ENCODE measurements at places on chromosomes 12 and 14.

GRCh38 chr12:80846952-80847351, 90.8 kb downstream of the LIN7A start:
- DNase-seq: no peak

- DNase-seq: no peak
Observed at GRCh38 chr14:93262446-93262845, 55.4 kb downstream of the UBR7 start.

- no peak for DNase-seq
Observed at GRCh38 chr12:116337312-116337711, 59.8 kb upstream of the MED13L start.

GRCh38 chr12:95959107-95959506, 16.0 kb downstream of the AMDHD1 start:
- DNase-seq: no peak

- no peak for DNase-seq
Observed at GRCh38 chr14:56284641-56285040, 166.4 kb downstream of the PELI2 start.

DNA sequence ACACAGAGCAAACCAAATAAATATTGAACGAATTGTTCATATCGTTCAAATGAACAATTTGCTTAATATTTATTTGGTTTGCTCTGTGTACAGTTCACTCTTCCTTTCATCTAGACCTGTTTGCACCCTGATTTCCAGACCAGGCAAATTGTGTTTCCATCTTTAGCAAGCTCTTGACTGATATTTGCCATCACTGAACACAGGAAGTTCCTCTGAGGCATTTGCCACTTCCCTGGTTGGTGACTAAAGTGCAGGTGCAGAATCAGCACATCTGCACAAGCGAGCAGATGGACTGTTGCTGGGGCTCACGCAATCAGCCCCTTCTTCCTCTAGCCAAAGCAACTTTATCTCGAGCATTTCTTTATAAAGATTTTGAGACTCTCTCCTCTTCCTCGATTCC, 112.9 kb downstream of the DAAM1 start:
- DNase-seq: no peak

GRCh38 chr12:59843260-59843843, 247.5 kb downstream of the SLC16A7 start:
- no peak for DNase-seq

DNA sequence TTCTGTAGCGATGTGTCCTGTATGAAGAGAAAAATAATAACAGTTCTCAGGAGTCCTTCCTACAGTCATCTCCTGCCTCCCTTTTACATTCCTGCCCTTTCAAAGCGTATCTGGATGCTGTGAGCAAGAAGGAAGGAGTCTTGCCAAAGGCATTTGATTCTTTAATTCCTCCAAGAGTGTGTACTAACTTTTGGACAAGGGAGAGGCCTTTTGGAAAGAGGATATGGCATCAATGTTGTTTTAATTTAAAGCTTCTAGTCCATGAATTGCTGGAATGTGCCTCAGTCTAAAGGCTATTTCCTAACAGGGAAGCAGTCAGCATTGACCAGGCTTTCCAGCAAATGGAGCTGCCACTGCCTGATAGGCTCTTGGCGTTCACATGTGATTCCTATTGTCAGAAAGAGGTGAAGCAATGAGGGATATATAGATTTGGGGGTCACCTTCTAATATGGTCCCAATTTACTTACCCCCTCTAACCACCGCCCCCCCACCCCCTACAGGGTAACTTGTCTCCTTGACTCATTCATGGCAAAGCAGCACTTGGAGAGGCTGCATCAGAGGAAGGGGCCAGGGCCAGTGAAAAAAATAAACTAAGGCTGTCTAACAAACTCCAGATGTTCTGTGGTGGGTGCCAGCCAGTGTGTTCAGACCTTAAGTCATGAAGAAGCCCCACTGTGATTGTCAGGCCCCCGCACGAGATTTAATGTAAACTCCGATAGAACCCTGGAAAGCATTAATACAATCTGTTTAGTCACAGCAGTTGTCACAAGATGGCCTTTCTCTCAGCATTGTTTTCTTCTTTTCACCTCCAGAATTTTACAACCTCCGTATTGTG, 220.3 kb downstream of the FBXL14 start:
- DNase-seq: peak; percentile 90

- no peak for DNase-seq
Observed at GRCh38 chr12:70040141-70040540, 203.1 kb upstream of the CNOT2 start.

DNA sequence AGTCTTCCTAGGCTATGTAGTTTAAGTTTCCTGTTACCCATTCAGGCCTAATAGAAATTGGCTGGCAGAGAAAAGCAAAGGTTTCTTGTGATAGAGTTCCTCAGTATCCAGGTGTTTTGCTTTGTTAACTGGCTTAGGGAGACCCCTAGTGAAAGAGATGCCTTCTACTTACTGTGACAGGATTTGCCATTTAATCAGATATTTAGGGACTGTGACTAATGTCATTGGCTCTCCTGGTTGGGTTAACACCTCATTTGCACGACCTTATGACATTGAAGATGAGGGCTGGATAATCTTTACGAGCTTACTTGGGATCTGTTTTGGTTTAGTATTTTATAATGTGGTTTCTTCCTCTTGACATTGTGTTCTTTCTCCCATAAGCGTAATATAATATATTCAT, 5.8 kb downstream of the MON2 start:
- DNase-seq: no peak

DNA sequence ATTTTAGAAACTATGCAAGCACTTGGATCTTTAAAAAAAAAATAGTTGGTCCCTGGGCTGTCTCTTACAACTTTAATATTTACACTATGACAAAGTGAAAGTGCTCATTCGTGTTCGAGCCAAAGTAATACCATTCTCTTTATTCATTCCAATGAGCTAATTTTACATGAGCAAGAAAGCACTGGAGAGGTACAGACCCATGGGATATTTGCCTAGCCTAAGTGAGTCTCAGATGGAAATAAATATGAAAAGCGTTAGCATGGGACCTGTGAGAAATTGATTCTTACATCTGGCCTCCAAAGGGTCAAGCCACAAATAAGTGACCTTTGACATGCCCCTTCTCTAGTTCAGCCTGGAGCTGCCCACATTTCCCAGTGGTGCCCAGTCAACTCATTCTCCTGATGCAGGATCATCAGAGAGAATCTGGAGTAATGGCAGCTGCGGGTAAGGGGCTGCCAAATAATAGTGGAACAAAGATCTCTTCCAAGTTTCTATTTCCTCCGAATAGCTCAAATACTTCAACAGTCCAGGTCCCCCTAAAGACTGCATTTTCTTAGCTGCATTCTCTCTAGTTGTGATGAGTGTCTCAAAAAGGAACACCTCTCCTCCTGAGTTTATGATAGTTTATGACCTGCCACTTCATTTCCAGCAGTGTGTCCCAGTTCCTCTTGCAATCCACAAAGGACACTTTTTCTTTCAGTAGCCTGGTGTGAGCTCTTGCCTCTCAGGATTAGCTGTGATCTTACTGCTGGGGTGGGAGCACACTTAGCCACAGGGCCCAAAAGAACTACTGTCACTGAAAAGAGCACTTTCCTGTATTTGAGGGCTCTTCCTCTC, 208.2 kb downstream of the DAD1 start:
- no peak for DNase-seq

DNA sequence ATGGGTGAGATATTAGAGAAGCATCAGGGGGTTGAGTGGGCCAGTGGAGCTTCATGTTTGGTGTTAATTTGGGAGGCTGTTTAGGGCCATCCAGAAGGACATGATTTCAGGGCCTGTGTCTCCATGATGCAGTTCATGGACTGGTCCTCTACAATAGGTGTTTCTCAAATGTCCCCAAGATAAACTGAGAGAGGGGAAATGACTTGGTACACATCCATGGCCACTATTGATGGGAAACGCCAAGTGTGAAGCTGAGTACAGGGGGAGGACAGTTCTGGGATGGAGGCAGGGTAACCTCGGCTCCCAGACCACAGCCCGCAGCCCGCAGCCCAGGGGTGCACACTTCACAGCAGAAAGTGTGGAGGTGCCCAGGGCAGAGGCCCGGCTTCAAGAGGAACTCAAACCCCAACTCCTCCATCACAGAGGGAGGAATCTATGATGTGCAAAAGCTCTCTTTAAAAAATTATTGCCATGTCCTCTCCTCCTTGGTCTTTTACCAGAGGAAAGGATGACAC, 33.3 kb downstream of the CACNA2D4 start:
- DNase-seq: no peak

DNA sequence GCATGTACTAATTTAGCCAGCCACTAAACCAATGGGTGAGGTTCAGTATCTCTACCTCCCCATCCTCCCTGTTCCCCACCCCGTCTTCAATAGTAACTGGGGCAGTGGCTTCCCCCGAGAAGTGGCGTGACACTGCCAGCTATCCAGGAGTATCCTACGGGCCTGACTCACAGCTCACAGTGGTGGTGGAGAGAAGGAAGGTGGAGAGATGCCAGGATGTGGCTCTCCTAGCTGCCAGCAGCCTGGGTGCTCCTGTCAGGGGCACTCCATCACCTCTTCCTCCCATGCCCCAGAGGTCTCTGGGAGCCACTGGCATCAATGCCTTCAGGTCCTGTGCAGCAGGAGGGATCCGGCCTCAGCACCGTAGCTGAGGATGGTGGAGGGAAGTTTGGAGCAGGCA, 49.0 kb downstream of the TSPAN11 start:
- DNase-seq: no peak

- no peak for DNase-seq
Observed at GRCh38 chr12:78938341-78939084, 73.9 kb downstream of the SYT1 start.

DNA sequence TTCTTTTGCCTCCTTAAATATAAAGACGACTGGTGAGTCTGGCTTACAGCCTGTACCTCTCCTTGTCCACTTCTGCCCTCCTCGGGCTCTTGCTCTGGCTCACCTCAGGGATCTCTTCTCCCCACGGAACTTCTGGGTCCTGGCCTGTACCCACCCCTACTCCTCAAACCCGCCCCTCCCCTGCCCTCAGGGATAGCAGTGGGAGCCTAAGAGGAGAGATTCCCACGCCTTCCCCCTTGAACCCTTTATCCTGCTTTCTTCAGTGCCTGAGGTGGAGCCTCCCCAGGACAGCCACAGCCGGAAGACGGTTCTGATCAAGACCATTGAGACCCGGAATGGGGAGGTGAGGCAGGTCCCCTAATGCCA, 2.7 kb downstream of the PRPH start:
- DNase-seq: no peak

GRCh38 chr12:65673156-65673690, 151.1 kb upstream of the HMGA2 start:
- DNase-seq: no peak

GRCh38 chr14:57769863-57770523, 95.9 kb downstream of the SLC35F4 start:
- no peak for DNase-seq

- DNase-seq: no peak
Observed at GRCh38 chr14:50533806-50534205, 1.4 kb upstream of the MAP4K5 start.

GRCh38 chr12:62618930-62619329, 152.3 kb downstream of the MON2 start:
- DNase-seq: no peak

- DNase-seq: no peak
Observed at GRCh38 chr14:52961060-52961639, 10.3 kb upstream of the FERMT2 start.

GRCh38 chr14:29108908-29109307, 342.3 kb downstream of the FOXG1 start:
- no peak for DNase-seq

- DNase-seq: no peak
Observed at GRCh38 chr14:72416892-72417291, 477.0 kb downstream of the DPF3 start.

DNA sequence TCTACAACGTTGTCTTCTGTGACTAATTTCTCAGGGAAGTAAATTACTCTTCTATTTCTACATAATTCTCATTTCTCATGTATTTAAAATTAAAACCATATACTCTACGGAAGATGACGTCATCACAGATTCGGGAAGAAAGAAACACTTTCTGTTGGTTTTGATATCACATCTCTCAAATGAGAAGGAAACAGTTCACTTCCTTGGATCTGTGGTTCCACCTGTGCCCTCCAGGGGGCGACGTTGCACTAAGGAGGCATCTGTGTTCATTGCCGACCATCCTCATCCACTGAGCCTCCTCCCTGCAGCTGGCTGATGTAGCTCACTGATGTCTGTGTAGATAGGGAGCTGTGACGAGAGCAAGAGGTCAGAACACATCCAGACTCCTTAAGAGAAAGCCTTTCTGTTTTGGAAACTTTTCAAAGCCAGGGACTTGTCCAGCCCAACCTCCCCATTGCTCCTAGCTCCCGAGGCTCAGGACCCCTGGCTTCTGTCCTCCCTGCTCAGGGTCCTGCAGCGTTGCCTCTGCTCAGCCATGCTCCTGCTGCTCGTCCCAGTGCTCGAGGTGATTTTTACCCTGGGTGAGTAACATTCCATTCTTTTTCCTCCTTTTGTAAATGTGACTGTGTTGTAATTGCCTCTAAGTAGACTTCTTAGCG, 172.7 kb upstream of the OR4E1 start:
- DNase-seq: no peak

- DNase-seq: peak; percentile 75
Observed at GRCh38 chr12:62660756-62661155, 194.1 kb downstream of the MON2 start.

GRCh38 chr14:48672506-48672905, 913.7 kb downstream of the RPS29 start:
- DNase-seq: no peak

DNA sequence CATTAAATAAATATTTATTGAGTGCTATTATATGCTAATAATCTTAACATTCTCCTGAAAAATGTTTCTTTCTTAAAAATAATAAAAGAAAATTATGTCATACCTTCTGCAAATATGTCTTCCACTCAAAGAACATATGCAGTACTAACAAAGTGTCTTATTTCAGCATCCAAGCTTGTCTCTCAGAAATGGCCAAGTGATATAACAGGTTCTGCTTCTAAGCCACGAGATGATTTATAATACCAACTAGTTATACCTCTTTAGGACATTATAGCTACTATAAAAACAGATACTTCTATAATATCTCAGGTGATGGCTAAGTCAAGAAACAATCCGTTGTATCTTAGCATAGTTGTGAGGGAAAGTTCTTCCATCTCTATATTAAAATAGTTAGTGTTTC, 128.1 kb upstream of the ARID2 start:
- no peak for DNase-seq

DNA sequence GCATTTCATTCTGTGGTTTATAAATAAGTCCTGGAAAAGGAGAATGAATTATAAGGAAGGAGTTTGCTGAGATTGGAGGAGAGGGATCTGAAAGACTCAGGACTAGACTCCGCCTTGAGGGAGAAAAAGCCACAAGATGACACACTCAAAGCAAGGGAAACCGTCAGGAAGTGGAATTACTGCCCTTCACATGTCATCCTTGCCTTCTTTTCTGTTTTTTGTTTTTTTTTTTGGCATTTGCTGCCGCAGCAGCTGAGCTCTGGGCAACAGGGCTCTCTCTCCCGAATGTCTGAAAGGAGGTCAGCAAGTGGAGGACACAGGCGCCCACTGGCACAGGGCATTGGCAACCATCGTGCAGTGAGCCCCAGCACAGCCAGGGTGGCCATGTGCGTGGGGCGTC, 344.9 kb downstream of the DPF3 start:
- DNase-seq: no peak

- no peak for DNase-seq
Observed at GRCh38 chr12:70213707-70214106, 29.5 kb upstream of the CNOT2 start.
